Hematopoietic multipotent progenitor cell (in vitro differentiated cells): ENCODE measurements at places on chromosomes 6 and 20.

DNA sequence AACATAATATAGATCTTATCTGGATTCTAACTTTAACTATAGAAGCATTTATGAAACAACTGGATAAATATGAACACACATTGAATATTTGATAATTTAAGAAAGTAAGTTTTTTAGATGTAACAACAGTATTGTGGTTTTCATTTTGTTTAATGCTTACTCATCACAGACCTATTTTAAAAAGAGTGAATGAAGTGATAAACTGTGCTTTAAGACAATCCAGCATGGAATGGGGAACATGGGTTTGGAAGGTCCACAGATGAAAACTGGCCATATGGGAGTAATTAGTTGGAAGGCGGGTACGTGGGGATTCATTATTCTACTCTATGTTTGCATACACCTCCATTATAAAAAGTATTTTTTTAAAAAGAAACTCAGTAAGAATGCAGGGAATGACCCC lies 21.2 kb downstream of the EPB41L2 start:
- no peak for DNase-seq

- DNase-seq, result no peak
Observed at GRCh38 chr6:74549746-74550145, 656.1 kb downstream of the COL12A1 start.

GRCh38 chr6:83517500-83517899 lies 5.2 kb downstream of the PRSS35 start:
- DNase-seq, result no peak

GRCh38 chr20:32437391-32438074 lies 79.4 kb downstream of the ASXL1 start:
- no peak for DNase-seq

- DNase-seq, result no peak
Observed at GRCh38 chr6:155158030-155158843, 105.6 kb upstream of the CLDN20 start.

- no peak for DNase-seq
Observed at GRCh38 chr20:363319-364078, 16.6 kb downstream of the NRSN2 start.
